ENCODE measurements at places on chromosomes 4 and X. TPM values are rescaled to one million over a fixed set of nuclear protein-coding genes. Genes with fewer than 3 reads are reported as not detected.

DMD gene
- 2.2 TPM for total RNA-seq

ZNF711 gene
- 3.1 TPM for total RNA-seq

PDZD4 gene
- 37.2 TPM for total RNA-seq

GRCh38 chr4:127822430-127822829 lies 40.3 kb downstream of the HSPA4L start:
- no peak for DNase-seq
- H3K27ac ChIP-seq: no peak overlapping the region
- H3K27me3 ChIP-seq: no peaks in the 10 kb centered on the region

- no peaks in the 10 kb centered on the region for H3K36me3 ChIP-seq
- DNase-seq: no peak
- H3K4me1 ChIP-seq: no peaks in the 10 kb centered on the region
- no peak overlapping the region for H3K4me3 ChIP-seq
- H3K27me3 ChIP-seq: no peaks in the 10 kb centered on the region
These were observed 30.4 kb downstream of the CLDN22 start for GRCh38 chr4:183289688-183290087.

- H3K4me3 ChIP-seq: no peak overlapping the region
- no peaks in the 10 kb centered on the region for H3K36me3 ChIP-seq
- H3K4me1 ChIP-seq: no peaks in the 10 kb centered on the region
- DNase-seq: no peak
- no peak overlapping the region for H3K27ac ChIP-seq
- no peaks in the 10 kb centered on the region for H3K27me3 ChIP-seq
These were observed 25.1 kb upstream of the USO1 start for GRCh38 chr4:75699299-75699698.

GRCh38 chrX:27336466-27337091 lies 126.6 kb downstream of the PPP4R3C start:
- peak; percentile 18 for DNase-seq
- no peak overlapping the region for H3K4me3 ChIP-seq
- H3K27ac ChIP-seq: no peak overlapping the region
- no peaks in the 10 kb centered on the region for H3K27me3 ChIP-seq
- H3K4me1 ChIP-seq: no peaks in the 10 kb centered on the region
